ENCODE measurements at places on chromosomes 6 and 20. TPM values are rescaled to one million over a fixed set of nuclear protein-coding genes. Genes with fewer than 3 reads are reported as not detected.

The IP6K3 gene
- total RNA-seq, result 42.0 TPM

DNA sequence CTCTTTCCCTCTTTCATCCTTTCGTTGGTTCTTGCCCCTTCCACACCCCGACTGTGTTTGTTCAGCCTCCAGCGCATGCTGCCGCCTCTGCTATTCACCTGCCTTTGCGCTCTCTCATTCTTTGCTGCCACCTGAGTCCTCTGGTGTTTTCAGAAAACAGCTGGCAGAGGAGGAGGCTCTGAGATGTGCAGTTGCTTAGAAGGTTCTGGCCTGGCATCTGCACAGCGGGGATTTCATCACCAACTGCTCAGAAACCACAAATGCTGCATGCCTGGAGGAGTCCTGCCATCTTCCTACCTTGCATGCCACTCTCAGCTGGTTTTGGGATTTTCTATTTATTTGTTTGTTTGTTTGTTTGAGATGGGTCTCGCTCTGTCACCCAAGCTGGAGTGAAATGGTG, 39.2 kb upstream of the CLDN20 start:
- DNase-seq, result no peak

- no peak for DNase-seq
Observed at GRCh38 chr6:165751486-165751885, 88.4 kb upstream of the PDE10A start.

DNA sequence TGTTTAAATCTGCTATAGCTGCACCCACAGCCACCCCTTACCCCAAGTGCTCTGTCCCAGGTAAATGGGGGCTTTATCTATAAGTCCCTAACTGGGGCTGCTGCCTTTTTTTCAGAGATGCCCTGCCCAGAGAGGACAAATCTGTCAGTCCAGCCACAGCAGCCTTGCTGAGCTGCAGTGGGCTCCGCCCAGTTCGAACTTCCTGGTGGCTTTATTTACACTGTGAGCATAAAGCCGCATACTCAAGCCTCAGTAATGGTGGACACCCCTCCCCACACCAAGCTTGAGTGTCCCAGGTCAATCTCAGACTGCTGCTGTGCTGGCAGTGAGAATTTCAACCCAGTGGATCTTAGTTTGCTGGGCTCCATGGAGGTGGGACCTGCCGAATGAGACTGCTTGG, 505.2 kb downstream of the CBLN4 start:
- DNase-seq, result no peak

DNA sequence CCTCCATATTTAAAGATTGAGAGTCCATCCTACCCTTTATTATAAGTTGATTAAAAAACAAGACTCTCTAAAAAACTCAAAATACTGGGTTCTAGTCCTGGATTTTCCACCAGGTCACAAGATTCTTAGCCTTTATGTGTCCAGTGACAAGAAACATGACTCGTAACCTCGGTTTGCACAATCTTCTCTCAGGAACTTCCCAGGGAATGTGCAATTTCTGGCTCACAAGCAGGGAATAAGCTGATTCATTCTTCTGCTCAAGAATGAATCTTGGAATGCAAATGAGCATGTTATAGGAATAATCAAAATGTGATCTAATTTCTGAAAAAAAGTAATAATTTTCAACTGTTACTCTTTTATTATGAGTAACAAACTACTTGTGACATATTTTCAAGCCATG, 45.1 kb downstream of the OGFRL1 start:
- no peak for DNase-seq

DNA sequence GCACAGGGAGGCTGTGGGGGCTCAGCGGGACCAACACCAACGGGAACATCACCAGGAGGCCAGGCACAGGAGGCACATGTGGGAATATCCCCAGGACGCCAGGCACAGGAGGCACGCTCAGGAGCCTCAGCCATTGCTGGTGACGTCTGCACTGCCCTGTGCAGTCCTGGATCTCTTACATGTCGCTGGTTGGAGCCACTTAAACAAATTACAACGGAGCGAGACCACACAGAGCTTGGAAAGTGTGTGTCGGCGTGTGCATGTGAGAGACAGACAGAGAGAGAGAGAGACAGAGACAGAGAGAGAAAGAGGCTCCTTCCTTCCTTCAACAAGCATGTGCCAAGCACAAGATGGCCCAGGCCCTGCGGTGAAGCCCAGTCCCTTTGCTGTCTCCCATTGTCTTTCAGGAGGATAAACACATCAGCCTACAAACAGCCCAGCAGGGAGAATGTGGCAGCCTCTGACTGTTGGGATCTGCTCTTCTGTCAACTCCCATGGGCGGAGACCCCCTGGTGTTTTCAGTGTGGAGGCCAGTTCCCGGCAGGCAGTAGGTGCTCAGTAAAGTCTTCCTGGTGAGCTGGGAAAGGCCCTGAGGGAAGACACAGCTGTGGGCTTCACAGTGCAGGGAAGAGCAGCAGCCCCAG, 112.7 kb upstream of the THBS2 start:
- DNase-seq, result no peak

DNA sequence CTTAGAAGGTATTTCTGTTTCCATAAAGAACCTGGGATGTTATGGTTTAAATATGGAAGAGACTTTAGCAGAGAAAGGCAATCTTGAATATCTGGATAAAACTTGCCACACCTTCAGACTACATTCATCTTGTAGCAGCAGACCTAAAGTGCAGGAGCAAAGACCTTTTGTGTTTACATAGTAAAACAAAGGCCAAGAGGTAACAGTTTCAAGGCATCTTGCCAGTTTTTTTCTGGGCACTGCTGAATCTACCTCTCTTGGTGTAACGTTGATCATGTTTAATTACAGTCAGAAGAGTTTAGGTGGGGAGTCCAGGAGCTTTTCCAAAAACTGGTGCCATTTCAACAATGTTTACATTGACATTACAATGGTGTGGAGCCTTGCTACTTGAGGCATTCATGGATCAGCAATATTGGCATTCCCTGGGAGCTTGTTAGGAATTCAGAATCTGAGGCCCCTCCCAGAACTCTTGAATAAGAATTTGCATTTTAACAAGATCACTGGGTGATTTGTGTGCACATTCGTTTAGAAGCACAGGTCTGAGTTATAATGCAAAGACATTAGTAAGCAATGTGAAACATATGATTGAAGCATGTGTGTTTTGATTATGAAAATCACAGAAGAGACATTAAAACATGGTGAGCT, 94.5 kb downstream of the F13A1 start:
- DNase-seq, result no peak

DNA sequence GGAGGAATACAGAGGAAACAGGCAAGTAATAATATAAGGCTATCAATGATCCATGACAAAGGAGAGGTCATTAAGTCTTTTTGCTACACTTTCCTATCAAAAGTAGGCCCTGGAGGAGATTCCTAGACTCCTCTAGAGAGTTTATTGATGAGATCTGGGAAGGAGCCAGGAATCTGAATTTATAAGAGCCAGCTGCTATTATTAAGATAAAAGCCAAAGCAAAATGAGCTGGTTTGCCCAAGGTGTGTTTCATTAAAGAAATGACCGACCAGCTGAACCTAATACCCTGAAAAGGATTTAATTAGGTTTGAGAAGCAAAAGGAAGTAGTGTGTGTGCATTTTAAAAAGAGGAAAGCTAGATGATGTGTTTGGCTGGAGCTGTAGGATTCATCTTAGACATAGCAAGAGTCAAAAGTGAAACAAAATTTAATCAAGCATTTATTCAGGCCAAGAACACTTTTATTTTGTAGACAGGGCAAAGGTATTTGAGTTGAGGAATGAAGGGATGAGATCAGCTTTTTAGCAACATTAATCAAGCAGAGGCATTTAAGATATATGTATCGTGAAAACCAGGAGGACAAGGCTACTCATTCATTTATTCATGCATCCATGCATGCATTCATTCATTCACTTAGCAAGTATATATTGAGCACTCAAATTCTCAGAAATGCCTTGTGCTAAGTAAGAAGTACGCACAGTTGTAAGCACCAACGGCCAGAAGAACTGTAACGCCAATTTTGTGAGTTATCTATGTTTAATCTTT, 43.5 kb upstream of the SCAF8 start:
- no peak for DNase-seq

DNA sequence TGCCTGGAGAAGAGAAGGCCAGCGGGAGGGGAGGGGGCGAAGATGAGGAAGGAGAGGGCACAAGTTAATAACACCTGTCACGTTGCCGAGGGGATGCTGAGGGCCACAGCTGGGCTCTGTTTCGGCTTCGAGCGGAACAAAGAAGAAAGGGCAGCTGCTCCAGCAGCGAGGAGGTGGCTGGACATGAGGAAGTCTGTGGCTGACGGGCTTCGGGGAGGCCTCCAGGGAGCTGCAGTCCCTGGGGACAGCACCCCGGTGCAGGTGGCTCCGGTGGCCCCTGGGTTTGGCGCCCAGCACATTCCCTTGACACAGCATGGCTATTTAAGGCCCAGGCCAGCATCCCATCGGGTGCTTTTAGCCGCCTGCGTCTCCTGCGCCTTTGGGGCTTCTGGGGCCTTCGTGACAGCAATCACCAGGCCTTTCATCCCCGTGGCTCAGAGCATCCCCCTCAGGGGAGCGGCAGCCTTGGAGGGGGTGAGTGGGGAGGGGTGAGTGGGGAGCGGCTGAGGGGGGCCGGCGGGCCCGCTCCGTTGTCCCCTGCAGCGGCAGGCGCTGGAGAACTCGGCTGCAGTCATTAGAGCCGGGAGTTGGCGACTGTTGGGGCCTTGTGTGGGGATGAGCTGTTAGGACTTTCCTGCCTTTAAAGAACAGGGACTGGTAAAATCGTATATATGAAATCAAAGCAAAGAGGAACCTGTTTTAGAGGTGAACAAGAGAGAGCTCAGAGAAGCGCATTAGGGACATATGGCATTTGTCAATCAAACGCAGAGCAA, 99.0 kb downstream of the TMEM242 start:
- no peak for DNase-seq

DNA sequence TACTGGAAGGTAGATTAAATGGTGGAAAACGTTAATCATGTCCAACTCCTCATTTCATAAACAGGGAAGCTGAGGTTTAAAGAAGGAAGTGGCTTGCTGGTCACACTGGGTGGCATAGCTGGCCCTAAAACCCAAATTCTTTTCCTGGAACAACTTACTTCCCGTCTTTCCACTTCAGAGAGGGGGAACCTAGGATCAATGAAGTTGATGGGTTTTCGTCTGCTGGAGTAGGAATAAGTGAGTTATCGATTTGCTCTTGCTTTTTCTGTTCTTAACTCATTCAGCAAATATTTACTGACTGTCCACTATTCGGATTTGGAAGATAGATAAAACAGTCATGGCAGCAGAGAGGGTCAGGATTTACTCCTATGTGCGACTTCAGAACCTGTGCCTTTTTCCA, 1.2 kb upstream of the SYS1 start:
- no peak for DNase-seq

DNA sequence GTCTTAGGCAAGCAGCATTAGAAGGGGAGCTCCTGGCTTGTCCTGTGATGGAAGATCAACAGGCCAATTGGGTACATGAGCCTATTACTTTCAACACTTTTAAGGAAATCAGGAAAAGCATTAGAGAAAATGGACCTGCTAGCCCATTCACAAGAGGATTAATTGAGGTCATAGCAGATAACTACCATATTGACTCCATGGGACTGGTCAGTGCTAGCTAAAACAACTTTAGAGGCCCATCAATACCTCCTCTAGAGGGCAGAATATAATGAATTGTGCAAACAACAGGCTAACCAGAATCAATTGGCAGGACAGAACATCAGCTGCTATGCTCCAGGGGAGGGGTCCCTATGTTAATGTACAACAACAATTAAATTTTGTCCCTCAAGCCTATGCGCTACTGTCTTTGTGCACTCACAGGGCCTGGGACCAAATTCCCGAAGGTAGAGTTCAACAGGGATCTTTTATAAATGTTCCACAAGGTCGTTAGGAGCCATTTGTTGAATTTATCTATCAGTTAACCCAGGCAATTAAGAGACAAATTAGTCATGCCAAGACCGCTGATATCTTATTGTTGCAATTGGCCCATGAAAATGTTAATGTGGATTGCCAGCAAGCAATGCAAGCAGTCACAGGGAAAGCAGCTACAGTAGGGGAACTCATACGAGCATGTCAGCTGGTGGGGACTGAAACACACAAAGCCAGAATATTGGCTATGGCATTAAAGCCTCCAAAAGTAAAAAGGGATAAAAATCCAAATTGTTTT, 106.6 kb upstream of the BTN3A2 start:
- DNase-seq, result no peak

DNA sequence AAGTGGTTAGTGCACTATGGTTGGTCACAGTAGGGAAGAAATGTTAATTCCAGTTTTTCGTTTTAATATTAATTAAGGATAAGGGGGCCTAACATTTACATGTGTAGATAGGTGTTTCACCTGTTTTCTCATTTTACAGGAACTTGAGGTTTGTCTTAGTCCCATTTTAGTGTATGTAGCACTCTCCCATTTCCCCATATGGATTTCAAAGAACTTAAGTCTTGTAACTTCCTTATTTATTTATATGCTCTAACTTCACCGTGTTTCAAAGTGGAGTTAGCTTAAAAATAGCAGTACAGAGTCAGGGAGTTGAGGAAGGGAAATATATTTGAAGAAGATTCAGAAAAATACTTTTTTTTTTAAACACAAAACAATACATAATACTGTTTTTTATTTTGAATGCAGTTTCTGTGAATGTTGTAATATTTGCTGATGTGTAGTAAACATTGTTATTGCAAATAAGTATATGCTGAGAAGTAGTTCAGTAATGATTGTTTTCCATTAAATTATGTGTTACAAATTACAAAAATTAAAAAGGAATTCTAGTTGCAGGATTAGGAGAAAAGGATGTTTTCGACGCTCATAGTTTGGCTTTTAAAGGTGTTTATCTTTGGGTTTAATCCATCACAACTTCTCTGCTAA, 3.5 kb downstream of the SCAF8 start:
- no peak for DNase-seq

- DNase-seq, result no peak
Observed at GRCh38 chr20:57882451-57883161, 172.8 kb upstream of the PMEPA1 start.

DNA sequence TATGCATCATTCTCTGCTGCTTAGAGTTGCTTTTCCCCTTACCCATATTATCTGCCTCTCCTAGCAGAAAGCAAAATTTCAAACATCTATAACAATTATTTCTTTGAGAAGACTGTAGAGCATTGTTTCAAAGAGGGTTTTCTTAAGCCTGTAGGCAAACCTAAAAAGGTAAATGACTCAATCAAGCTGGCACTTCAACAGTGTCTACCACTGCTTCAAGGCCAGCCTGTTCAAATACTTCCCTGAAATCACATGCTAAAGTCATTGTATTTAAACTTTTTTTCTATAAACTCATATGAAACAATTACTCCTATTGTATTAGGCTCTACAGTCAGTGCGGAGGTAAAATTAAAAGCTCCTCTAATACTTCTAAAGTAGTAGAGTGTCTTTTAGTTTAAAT, 87.1 kb downstream of the OGFRL1 start:
- DNase-seq, result no peak

DNA sequence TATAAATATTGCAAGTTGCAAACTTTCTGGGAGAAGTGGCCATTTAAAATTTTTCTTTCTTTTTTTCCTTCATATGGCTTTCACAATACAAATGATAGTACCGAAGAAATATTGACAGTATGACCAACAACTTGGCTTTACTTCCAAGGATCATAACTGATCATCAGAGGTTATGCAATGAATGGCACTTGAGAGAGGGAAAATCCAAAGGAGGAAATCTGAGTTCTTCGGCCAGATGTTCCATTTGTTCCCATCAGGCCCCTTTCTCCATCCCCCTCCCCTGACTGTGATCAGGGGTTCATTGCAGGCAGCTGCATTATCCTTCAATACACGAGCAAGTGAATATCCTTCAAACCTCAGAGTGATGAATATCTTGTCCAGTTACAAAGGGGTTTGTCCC, 130.0 kb upstream of the UST start:
- no peak for DNase-seq

Measured in left ventricle myocardium inferior (tissue), 1 donor.